Stimulated activated CD4-positive, alpha-beta T cell treated with anti-CD3 and anti-CD28 coated beads, Interleukin-15, amount 100 ng/mL, for 48 hours (primary cell): ENCODE measurements at places on chromosomes 2 and 18.

GRCh38 chr2:68256093-68256450 is 3.7 kb upstream of the PPP3R1 start:
- DNase-seq: no peak

DNA sequence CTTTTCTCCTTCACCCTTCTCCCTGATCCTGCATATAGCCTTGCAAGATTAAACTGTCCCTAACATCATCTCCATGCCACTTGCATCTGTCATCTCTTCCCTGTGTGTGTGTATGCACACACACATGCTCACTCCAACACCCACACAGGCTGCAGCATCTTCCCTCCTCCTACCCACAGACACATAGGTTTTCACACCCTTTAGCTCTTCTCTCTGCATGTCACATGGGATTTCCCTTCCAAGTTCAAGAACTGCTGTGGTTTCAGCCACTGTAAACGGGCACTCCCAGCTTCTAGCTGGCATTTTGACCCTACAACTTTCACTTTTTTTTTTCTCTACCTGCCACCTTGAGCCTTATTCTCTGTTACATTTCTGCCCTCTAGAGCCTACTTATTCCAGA is 6.4 kb downstream of the CELF4 start:
- DNase-seq: no peak

GRCh38 chr18:77223653-77224052 is 26.0 kb upstream of the GALR1 start:
- no peak for DNase-seq

GRCh38 chr18:1499265-1499664 is 594.6 kb downstream of the ADCYAP1 start:
- DNase-seq: no peak

DNA sequence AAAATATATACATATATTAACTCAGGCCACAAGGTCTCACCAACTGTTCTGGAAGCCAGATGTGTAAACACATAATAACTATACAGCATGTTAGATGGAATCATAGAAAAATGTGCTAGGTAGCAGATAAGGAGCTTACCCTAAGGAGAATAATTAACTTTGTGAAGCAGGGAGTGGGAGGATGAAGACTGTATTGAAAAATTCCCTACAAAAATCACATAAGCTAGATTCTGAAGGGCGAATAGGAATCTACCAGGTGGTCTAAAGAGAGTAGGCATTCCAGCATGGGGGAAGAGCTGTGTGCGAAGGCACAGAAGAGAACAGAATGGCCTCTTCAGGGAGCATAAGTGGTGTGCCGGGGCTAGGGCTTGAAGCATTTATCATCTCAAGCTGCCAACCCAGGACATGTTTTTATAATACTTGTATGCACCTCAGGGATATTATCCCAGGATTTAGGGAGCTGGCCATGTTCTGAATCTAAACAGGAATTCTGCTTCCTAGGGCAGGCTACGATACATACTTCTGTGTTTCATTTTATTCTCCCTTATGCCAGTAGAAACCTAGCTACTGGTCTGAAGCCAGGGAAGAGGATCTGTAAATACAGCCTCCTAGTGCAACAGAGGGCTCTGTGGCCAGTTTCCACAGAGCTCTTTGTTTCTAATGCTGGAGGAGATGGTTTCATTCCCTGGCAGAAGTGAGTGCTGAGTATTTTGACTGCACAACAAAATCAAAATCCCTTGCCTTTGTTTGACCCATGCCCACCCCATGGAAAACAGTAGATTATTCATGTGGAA is 56.7 kb downstream of the NEMP2 start:
- no peak for DNase-seq

DNA sequence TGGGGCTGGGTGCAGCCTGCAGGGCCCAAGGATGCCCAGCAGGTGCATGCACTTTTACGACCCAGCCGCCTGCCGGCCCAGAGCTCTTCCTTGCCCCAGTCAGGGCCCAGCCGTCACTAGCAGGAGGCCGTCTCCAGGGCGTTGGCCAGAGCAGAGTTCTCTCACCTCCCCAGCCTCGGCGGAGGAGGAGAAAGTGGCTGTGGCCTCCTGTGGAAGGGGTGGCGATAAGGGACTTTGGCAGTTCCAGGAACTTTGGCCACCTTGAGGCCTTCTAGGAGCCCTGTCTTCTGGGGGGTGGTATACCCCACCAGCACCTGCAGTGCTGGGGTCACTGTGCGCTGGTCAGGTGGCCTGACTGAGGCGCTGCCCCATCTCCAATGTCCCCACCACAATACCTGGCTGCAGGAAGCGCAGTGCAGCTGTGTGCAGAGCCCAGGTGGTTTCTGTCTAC is 22.0 kb downstream of the NPPC start:
- DNase-seq: no peak

DNA sequence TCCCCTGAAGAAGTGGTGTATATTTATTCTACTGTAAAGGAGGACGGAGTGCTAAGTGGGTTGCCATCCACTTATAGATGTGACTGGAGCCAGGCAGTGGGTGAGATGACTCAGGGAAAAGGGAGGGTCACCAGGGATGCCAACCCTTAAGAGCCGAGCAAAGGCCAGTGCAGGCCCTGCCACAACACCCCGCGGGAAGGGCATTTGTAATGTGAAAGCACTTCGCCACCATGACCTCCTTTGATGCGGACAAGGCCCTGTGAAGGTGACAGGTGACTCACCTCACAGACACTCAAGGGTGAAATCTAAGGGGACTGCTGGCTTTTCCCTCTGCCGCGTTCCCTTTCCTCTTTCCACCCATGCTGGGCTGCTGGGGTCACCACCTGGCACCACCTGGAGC is 50.2 kb upstream of the MRPL33 start:
- DNase-seq: no peak

DNA sequence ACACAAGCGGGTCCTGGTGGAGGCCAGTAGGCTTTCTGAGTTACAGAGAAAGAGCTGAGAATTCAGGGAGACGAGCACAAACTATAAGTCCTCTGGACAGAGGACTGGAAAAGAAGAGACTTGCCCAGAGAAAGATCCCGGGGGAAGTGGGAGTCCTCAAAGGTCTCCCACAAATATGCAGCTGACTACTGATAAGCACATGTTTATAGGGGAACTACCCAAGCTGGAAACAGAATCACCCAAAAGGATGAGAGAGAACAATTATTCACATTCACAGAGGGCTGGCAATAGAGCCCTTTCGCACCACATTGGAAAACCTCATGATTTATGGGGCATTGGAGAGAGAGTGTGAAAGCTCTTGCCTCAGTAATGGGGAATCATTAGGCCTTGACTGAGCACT is 337.6 kb downstream of the IRS1 start:
- no peak for DNase-seq

DNA sequence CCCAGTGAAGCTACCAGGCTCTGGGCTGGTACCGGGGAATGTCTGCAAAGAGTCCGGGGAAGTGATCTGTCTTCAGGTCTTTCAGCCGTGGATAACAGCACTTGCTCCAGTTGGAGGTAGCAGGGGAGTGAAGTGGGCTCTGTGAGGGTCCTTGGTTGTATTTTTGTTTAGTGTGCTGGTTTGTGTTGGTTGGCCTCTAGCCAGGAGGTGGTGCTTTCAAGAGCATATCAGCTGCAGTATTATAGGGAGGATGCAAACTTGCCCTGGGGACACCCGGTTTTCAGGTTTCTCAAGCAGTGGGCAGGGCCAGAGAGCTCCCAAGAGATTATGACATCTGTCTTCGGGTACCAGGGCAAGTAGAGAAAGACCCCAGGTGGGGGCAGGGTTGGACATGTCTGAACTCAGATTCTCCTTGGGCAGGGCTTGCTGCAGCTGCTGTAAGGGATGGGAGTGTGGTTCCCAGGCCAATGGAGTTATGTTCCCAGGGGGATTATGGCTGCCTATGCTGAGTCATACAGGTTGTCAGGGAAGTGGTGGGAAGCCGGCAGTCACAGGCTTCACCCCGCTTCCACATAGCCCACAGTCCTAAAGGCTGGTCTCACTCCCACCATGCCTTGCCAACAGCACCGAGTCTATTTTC is 34.4 kb downstream of the ACAA2 start:
- DNase-seq: no peak

GRCh38 chr18:76923485-76924085 is 101.2 kb downstream of the ZNF236 start:
- DNase-seq: no peak

DNA sequence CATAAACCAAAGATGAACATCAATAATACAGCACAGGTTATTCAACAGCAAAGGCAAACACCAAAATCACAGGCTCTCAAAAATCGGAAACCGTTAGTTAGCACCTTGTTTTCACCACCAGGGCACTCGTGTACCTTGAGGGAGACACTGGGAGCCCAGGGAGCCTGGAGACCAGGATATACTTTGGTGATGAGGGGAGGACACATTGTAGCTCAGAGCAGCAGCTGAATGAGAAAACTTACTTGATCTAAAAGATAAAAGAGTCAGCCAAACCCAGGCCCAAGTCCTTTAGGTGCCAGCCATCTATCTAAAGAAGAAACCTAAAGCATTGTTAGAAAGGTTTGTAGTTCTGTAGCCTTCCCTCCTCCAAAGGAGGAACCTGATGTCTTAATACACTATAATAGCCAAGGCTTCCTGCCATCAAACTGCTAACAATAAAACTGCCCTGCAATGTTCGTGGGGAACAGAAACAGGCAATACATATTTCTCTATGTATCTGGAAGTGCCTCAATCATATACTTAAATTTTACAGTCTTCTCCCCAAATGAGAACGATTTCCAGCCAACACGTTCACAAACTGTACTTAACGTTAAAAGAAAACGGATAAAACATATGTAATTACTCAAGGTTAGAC is 19.3 kb downstream of the BCL11A start:
- no peak for DNase-seq

DNA sequence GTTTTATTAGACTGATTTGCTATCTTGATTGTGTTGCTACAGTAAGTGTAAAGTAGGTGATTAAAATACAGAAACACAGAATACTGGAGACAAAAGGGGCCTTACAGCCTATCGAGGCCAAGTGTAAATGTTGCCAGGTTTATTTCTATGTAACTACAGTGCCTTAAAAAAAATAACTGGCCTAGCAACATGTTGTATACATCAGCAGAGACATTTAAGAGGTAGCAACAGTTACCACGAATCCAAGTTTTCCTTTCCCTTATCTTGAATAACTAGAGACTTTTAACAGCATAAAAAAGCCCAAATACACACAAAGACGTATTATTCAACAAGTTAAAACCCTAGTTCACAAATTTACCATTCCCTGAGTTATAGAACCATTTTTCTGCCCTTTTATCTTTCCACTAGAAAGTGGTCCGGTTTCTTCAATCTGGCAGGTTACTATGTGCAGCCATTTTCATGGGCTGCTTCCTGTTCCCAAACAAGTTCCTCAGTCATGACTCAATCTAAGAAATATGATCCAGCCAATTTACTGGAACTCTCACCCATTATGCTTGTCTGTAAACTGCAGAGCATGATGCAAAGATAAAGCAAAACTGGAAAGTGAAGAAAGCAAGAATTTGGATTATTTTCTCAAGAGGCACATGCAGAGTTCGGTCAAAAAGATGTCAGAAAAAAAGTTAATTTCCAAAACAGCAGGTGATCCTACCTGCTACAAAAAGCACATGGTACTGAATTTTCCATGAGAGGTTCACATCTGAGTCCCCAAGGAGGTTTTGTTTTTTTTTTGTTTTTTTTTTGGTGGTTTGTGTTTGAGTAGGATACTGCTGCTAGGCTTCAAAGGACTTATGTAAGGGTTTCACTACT is 22.2 kb downstream of the NFE2L2 start:
- no peak for DNase-seq

GRCh38 chr18:35159782-35160181 is 81.1 kb upstream of the ZNF397 start:
- DNase-seq: no peak

DNA sequence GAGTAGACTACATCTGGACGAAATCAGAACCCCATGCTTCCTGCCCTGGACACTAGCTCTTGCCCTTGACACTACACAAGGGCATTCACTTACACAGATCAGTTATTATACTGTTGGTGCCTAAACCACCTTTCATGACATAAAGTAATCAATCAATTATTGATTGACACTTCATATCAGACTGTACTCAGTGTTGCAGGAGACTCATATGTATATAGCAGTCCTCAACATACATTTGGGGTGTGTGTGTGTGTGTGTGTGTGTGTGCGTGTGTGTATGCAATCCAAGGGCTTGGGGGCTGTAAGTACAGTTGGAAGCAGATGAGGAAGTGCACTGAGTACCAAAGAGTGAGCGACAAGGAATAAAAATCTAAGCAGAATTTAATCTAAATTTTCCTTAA is 5.1 kb downstream of the CDH2 start:
- no peak for DNase-seq

- no peak for DNase-seq
These were observed 75.5 kb downstream of the ASB1 start for GRCh38 chr2:238502088-238502810.

DNA sequence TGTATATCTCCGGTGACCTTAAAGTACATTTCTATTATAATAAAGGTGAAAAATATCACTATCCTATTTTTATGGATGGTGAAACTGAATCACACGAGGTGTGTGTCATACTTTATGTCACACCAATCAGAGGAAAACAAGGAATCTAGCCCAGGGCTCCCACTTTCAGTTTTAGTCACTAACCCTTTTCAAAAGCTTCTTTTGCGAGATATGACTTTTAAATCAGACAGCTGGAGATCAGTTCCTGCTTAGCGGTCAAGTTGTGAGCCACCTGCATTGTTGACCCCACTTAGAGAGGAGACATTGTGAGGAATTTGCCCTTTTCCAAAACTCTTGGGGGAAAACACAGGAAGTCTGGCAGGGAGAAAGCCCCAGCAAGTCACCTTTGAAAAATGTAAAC is 70.5 kb downstream of the CPS1 start:
- DNase-seq: no peak

- DNase-seq: no peak
These were observed 81.2 kb downstream of the TSN start for GRCh38 chr2:121836611-121837010.

DNA sequence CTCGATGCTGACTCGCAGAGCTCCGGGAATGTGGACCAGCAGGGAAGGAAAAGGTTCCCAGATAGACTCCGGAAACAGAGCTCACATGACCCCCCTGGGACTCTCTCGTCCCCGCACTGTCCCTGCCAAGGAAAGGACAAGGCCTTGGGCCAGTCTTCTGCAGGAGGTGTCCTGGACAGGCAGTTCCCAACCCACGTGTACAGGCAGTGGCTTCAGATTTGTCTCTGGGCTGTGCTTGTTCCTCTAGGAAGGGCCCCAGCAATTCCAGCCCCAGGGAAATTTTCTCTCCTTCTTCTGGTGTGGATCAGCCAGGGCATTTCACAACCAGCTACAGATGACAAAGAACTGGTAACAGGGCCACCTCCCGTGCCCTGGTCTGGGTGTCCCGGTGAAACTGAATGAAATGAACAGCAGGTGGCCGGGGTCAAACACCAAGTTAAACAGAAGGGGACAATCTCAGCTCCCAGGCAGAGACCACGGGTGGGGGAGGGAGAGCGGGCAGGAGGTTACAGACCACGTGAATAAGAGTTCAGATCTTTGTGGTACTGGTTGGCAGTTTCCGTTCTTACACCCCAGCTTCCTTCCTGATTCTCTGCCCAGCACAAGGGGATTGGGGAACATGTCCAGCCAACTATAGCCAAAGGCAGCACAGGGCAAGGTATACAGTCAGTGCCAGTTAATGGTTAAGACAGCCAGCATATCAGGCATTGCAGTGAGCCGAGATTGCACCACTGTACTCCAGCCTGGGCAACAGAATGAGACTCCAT is 52.2 kb upstream of the CAB39 start:
- no peak for DNase-seq

GRCh38 chr2:96800061-96801004 is 15.7 kb upstream of the CNNM3 start:
- no peak for DNase-seq
